ENCODE measurements at places on chromosomes 2 and 18.
A peak's percentile ranks its signal among the peaks of the same experiment; 100 is the strongest.

- DNase-seq: no peak
Measured at GRCh38 chr18:1244397-1245122, 339.9 kb downstream of the ADCYAP1 start.

DNA sequence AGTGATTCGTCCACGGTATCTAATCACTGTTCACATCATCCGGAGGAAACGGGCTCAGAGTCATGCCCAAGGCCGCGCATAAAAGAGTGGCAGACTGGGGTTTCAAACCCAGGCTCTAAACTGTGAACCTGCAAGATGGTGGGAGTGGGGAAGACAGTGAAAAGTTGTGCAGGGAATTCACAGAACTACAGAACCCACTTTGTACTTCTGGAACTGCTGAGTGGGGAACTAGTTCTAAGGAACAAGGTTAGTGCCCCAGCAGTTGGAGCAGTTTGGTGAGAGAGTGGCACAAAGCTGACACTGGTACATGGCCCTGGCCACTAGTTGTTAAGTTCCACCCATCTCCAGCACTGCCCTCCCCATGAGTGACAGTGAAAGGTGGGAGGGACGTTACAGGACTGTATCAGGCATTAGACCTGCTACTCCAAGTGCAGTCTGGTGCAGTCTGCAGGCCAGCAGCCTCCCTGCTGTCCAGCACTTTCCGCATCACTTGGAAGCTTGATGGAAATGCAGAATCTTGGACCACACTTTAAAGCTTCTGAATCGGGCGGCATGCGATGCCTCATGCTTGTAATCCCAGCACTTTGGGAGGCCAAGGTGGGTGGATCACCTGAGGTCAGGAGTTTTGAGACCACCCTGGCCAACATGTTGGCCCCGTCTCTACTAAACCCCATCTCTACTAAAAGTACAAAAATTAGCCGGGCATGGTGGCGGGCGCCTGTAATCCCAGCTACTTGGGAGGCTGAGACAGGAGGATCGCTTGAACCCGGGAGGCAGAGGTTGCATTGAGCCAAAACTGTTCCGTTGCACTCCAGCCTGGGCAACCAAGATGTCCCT is 47.3 kb downstream of the C2orf42 start:
- peak; percentile 56 for DNase-seq

DNA sequence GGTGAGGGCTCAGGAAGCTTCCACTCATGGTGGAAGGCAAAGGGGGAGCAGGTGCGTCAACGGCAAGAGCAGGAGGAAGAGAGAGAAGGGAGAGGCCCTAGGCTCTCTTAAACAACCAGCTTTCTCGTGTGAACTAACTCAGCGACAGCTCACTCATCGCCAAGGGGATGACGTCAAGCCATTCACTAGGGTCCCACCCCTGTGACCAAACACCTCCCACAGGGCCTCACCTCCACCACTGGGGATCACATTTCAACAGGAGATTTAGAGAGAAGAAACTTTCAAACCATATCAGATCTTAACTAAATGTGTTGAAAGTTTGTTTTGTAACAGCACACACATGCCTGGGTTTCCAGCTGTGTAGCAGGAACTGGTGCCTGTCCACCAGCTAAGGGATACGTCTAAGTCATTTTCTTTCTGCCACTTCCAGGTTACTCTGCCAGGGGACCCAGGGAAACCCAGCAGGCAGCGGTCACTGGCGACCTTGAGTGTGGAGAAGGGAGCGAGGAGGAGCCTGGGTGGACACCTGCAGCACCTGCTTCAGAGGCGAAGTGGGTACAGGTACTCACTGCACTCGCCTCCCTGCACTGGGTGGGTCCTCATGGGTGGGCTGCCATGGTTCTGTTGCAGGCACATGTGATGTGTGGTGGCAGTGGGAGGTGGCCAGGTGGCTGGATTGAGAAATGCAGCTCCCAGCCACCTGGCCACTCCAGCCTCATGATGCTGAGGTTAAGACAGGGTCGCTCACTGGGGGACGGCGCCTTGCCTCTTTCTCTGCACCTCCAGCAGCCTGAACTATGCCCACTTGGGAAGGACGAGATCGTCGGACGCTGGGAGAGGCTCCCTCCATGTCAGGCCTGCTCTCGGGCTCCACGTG is 8.4 kb upstream of the GPC1 start:
- no peak for DNase-seq

DNA sequence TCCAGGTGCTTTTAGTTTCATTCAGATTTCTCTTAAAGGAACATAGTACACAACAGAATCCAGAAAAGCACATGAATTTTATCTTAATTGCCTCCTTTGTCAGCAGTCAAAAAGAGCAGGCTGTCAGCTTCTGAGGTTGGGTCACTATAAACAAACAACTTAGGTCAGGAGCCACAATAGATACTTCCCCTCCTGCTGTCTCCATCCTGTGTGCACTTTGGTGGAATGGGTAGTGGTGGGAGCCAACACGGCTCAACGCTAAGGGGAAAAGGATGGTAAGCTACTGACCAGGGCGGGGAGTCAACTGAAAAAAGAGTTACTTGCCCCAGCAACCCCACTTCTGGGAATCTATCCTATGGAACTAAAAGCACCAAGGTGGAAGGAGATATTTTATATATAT is 121.9 kb downstream of the PAX3 start:
- DNase-seq: no peak

GRCh38 chr2:113697516-113697915 is 58.9 kb downstream of the SLC35F5 start:
- no peak for DNase-seq

GRCh38 chr2:54073796-54074195 is 41.6 kb upstream of the ACYP2 start:
- no peak for DNase-seq

DNA sequence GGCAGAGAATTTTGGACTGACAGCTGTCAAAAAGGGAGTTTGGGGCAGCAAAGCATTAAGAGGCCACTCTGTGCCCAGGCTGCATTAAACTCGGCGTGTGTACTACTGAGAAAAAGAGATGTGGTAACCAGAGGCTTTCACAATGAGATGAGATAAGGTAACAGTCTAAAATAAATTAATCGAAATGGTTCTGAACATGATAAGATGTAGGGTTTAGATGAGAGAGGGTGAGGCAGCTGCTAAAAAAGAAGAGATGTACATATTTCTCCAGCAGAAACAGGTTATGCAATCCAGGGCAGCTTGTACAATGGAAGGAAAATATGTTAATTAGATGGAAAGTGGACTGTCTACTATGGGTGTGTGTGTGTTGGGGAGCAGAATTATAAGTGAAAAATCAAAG is 39.2 kb upstream of the ACTR3 start:
- DNase-seq: no peak

- DNase-seq: no peak
Measured at GRCh38 chr2:10327896-10328669, 25.4 kb downstream of the HPCAL1 start.

- no peak for DNase-seq
Measured at GRCh38 chr2:239160226-239161143, 240.3 kb downstream of the HDAC4 start.

DNA sequence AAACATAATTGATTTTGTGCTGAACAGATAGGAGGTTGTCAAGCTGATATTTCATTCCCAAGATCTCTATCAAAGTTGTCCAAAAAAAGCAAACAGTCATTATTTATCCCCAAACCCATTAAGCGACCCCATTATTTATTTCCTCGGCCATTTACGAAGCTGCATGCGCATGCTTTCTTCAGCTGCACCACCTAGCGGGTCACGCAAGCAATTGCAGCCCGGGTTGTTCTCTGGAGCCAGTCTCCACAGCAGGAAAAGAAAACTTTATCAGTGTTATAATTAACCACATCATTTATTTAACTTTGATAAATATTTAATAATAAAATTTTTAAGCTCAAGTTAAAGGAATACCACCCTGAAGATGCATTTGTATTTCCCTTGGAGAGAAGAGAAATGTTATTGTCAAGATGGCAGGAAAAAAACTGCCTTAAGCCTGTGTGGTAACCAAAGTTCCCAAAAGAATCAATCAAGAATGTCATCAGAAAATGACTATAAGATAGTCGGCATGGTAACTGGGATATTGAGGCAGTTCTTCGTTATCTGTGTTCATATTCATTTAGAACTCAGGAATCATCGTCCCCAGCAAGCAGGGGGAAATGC is 304.7 kb downstream of the FBXO15 start:
- no peak for DNase-seq

GRCh38 chr2:216761133-216761532 is 65.8 kb upstream of the IGFBP5 start:
- no peak for DNase-seq

- DNase-seq: no peak
Measured at GRCh38 chr2:45567974-45568789, 42.9 kb downstream of the SRBD1 start.

- DNase-seq: no peak
Measured at GRCh38 chr2:219221957-219222518, 3.3 kb upstream of the ABCB6 start.
